NCI-H1694 treated with DMSO at 0.1 percent for 48 hours (cell line): ENCODE measurements at places on chromosomes 3 and 15.

DNA sequence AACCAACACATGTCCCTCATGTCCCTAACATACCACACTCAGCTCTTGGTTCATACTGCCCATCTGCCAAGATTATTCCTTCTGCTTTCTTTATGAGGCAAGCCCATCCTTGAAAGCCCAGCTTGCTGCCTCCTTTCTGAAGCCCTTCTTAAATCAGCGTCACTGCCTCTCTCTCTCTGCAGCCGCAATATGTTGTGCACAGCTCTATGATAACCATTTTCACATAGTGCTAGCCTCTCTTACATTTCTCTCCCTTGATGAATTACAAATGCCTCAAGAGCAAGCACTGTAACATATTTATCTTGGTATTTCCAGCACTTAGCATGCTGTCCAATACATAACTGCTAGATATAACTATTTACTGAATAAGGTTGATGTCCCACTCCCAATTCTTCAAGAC lies 86.5 kb downstream of the TNIK start:
- no peak for DNase-seq

GRCh38 chr15:76974456-76975036 lies 20.4 kb upstream of the PSTPIP1 start:
- DNase-seq = no peak

- DNase-seq = no peak
These were observed 255.2 kb downstream of the NR2F2 start for GRCh38 chr15:96585484-96586386.

DNA sequence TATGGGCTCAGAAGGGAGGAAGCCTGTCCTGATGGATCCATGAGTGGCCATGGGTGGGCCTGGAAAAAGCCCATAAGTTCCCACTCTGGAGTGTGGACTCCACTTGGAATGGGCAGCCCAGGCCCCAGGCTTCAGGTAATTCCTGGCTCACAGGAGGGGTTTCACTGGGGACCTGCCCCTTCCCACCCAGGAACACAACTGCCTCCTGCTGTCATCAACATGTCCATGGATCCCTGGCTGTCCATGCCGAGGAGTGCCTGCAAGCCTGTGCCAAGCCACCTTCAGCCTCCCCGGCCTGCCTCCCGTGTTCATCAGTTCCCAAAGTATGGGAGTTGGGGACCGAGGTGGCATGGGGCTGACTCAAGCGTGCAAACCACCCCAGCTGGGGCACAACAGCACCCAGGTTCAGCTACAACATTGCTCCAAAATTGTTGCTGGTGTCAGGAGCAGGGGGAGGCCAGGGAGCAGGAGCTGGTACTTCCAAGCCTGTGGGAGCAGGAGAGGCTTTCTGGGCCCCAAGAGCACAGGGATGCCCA lies 470.9 kb upstream of the ARL6 start:
- no peak for DNase-seq

DNA sequence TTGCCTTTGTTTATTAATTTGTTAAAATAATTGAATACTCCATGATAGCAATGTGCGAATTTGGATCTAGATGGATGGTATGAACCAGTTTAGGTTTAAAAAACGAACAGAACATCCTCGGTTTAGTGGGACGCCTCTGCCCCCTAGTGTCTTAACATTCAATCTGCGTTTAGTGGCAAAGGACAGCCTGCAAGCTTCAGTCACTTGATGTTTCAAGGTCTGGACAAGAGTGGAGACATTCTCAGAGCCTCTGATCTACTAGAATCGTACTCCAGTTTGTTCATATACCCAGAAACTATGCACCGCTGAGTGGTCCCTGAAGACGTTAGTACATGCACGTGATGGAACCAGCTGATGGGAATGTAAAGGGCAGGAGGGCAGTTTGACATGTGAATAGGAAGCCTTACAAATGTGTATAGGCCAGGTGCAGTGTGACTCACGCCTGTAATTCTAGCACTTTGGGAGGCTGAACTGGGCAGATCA lies 17.8 kb upstream of the ATP13A4 start:
- peak; percentile 67 for DNase-seq

GRCh38 chr15:22918056-22918455 lies 62.1 kb downstream of the CYFIP1 start:
- no peak for DNase-seq

DNA sequence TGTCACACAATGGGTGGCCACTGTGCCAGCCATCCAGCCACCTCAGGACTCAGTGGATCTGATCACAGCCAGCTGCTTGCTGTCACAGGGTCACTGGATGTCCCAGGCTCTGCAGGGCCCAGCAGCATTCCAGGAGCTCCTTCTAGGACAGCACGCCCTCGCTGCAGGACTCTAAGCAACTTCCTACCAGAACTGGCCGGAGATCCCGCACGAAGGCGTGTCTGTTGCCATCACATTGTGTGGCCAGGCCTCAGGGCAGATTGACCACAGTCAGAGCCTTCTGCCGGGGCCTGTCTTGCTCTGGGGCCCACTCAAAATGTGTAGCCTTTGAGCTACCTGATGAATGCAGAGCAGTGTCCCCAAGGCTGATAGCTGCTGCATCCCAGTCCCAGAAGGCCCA lies 24.6 kb downstream of the DNAJB8 start:
- no peak for DNase-seq

DNA sequence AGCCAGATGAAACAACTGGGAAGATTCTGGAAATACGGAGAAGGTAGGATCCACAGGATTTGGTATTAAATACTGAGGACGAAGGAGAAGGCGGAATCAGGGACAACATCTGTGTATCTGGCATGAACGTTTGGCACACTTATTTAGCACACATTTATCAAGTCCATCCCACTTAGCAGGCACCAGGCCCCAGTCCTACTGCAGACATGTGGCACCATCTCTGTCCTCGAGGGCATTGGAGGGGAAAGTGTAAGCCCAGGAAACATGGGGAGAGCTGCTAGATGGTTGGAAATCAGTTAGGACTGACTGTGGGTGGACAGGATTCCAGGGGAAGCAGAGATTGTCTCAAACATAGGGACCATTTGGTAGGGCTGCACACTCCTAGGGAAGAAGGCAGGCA lies 29.0 kb upstream of the LCTL start:
- DNase-seq = no peak

DNA sequence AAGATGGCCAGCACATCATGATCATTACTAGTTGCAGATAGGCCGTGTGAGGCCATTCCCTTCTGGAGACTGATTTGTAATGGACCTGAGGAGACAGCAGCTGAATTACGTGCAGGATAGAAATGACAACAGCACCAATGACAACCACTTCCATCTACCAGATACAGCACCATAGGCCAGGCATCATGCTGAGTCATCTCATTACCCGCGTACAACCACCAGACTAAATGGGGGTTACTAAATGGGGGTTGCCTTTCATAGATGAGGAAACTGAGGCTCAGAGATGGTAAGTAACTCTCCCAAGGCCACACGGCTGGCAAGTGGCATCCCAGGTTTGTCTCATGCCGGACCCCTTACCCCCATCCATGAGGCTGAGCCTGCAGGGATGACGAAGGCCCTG lies 32.8 kb upstream of the FAM107A start:
- DNase-seq = no peak

GRCh38 chr15:41842229-41842628 lies 3.6 kb downstream of the PLA2G4B start:
- DNase-seq = no peak

DNA sequence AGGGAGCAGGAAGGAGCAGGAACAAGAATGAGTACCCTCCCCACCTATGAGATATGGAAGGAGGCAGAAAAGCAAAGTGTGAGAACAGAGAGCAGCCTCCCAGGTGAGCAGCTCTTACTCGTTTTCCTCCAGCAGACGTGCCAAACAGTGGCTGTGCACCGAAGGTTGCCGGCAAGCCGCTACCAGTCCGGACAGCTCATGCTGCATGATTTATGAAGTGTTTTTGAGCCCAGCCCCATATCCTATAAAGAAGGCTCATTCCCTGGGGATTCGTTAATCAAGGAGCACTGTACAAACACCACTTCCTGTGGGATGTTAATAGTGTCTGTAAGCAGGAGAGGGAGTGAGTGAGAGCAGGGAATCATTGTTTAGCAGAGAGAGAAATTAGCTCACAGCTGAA lies 118.3 kb upstream of the FOXB1 start:
- DNase-seq = peak; percentile 91

- DNase-seq = no peak
These were observed 104.1 kb downstream of the TPRA1 start for GRCh38 chr3:127486321-127486944.

GRCh38 chr3:52681596-52681995 lies 4.1 kb downstream of the PBRM1 start:
- no peak for DNase-seq

GRCh38 chr3:7444886-7445285 lies 584.0 kb downstream of the GRM7 start:
- no peak for DNase-seq

- no peak for DNase-seq
These were observed 6.3 kb downstream of the ACAA1 start for GRCh38 chr3:38130631-38131065.

DNA sequence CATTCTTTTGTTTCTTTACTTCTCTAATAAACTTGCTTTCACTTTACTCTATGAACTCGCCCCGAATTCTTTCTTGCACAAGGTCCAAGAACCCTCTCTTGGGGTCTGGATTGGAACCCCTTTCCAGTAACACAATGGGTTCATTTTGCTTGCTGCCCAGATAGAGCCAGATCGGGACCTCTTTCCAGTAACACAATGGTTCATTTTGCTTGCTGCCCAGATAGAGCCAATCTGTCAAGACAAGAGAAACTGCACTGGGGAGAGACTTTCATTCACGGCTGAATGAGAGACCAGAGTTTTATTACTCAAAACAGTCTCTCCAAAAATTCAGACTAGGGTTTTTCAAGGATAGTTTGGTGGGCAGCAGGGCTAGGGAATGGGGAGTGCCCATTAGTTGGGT lies 25.4 kb downstream of the METTL6 start:
- DNase-seq = no peak
